ENCODE measurements at places on chromosomes 13 and 19.

DNA sequence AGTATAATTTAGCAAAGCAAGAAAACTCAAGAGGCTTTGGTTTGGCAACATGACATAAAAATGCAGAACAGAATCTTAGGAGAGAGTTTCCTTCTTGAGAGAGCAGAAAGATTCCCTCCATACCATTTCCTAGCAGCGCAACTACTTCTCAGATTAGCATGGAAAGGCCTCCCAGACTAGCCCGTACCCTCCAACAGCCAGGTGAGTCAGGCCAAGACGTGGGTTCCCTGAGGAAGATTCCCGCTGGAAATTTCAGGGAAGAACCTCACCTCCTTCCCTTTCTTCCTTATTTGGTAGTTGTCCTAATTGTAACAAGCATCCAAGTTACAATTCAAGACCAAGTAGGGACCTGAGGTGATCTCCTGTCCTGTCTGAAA, 12.3 kb downstream of the COL4A2 start:
- no peaks in the 10 kb centered on the region for H3K27me3 ChIP-seq
- DNase-seq, result no peak
- H3K4me3 ChIP-seq, result no peak overlapping the region
- peaks cover 22% of the 10 kb centered on the region for H3K36me3 ChIP-seq
- peaks cover 27% of the 10 kb centered on the region for H3K4me1 ChIP-seq
- H3K27ac ChIP-seq, result peak overlapping the region; percentile 75

DNA sequence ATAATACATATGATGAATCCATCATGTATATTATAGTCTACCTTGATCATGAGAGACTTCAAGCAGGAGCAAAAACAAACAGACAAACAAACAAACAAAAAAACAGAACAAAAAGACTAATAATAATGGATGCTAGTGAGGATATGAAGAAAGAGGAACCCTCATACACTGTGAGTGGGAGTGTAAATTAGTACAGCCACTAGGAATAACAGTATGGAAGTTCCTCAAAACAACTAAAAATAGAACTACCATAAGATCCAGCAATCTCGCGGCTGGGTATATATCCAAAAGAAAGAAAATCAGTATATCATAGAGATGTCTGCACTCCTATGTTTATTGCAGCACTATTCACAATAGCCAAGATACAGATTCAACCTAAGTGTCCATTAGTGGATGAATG, 7.0 kb upstream of the DLEU7 start:
- no peaks in the 10 kb centered on the region for H3K36me3 ChIP-seq
- no peak overlapping the region for H3K4me3 ChIP-seq
- no peak for DNase-seq
- no peaks in the 10 kb centered on the region for H3K27me3 ChIP-seq
- H3K27ac ChIP-seq, result no peak overlapping the region

DNA sequence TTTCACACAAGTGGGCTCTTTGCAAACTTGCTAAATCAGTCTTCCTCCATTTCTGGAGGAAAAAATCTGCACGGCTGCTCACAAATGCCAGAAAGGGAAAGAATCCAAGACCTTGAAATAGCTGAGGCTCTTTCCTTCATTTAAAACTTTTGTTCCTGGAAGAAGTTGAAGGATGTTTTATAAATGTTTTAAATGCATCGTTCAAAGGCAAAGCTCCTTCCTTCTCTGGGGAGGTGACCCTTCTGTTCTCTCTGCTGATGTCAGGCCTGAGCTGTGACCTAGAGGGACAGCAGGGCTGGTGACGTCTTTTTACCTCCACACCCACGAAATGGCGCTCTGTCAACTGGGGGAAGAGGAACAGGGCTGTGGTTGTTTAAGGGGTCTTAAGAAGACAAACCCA, 376.4 kb upstream of the ZNF507 start:
- H3K4me3 ChIP-seq, result no peak overlapping the region
- DNase-seq, result no peak
- H3K27me3 ChIP-seq, result no peaks in the 10 kb centered on the region
- no peaks in the 10 kb centered on the region for H3K36me3 ChIP-seq

GRCh38 chr13:43785261-43785649, 1.5 kb downstream of the ENOX1 start:
- H3K27me3 ChIP-seq, result no peaks in the 10 kb centered on the region
- H3K4me3 ChIP-seq, result peak overlapping the region; percentile 64

GRCh38 chr13:87671753-87672605, 808 bp downstream of the SLITRK5 start:
- DNase-seq, result no peak
- H3K27me3 ChIP-seq, result peaks cover 9% of the 10 kb centered on the region
- H3K4me3 ChIP-seq, result peak overlapping the region; percentile 71

- peak overlapping the region; percentile 81 for H3K27ac ChIP-seq
- H3K4me1 ChIP-seq, result peaks cover 3% of the 10 kb centered on the region
- H3K36me3 ChIP-seq, result peaks cover 7% of the 10 kb centered on the region
- H3K27me3 ChIP-seq, result no peaks in the 10 kb centered on the region
Measured at GRCh38 chr19:46785980-46786235, 2.5 kb downstream of the SLC1A5 start.

GRCh38 chr13:113915012-113915763, 51.3 kb upstream of the GAS6 start:
- no peak overlapping the region for H3K4me3 ChIP-seq
- H3K4me1 ChIP-seq, result no peaks in the 10 kb centered on the region
- no peaks in the 10 kb centered on the region for H3K27me3 ChIP-seq
- no peaks in the 10 kb centered on the region for H3K36me3 ChIP-seq

DNA sequence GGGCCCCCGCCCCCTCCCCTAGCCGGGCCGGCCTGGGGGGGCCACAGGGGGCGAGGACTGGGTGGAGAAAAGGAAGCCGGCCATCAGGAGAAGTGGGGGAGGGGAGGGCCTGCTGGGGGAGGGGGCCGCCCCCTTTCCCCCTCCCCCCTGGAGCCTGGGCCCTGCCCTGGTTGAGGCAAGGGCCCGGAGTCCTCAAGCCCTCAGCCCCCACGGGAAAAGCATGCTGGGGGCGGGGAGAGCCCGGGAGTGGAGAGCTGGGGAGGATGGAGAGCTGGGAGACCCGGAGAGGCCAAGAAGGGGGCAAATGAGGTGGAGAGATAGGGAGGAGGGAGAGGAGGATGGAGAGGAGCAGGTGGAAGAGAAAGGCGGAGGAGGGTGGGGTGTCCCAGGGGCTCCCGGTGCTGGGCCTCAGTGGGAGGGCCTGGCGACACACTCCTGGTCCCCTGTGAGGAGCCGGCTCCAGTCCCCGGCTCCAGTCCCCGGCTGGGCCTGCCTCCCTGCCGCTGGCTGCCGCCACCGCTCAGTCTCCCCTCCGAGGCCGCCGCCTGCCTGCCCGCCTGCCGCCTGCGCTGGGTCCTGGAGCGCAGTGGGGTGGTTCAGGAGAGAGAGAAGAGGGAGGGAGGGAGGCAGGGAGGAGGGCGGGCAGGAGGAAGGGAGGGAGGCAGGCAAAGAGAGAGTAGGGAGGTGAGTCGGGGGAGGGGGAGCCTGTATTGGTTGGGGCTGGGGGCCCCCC, at the start of gene GRIK5:
Gene GRIK5, minus strand, starts transcription at position 588 of the 733 bp plus-strand sequence. CDS start 4,436 bp downstream, outside the sequence.
- no peak for DNase-seq
- H3K36me3 ChIP-seq, result peaks cover 2% of the 10 kb centered on the region
- H3K27ac ChIP-seq, result peak within 1 kb of the TSS; percentile 81
- H3K27me3 ChIP-seq, result no peaks in the 10 kb centered on the region
- H3K4me3 ChIP-seq, result peak within 1 kb of the TSS; percentile 58

DNA sequence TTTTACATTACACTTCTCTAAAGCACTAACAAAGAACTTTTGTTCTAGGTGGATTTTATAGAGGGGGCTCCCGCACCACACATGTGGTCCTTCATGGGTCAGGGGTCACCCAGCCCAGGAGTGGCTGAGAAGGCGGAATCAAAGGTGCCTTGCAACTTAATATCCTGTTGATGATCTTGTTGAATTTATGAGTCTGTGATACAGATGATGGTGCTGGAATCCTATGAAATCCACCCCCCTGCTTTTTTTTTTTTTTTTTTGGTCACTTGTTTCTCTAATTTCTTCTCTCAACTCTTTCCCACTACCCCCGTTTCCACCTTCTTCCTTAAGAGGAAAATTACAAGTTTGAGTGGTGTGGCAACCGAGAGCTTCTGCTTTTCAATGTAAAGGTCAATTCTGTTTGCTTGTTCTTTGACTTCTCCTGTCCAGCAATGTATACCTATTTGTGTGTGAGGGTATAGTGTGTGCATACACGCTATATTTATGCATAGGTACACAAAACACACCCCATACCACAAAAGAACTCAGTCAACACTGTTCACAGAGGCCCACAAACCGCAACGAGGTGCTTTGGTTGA, 4.2 kb upstream of the ZIC2 start:
- H3K4me3 ChIP-seq, result no peak overlapping the region
- H3K27ac ChIP-seq, result no peak overlapping the region
- DNase-seq, result no peak
- H3K4me1 ChIP-seq, result peaks cover 21% of the 10 kb centered on the region
- no peaks in the 10 kb centered on the region for H3K36me3 ChIP-seq

DNA sequence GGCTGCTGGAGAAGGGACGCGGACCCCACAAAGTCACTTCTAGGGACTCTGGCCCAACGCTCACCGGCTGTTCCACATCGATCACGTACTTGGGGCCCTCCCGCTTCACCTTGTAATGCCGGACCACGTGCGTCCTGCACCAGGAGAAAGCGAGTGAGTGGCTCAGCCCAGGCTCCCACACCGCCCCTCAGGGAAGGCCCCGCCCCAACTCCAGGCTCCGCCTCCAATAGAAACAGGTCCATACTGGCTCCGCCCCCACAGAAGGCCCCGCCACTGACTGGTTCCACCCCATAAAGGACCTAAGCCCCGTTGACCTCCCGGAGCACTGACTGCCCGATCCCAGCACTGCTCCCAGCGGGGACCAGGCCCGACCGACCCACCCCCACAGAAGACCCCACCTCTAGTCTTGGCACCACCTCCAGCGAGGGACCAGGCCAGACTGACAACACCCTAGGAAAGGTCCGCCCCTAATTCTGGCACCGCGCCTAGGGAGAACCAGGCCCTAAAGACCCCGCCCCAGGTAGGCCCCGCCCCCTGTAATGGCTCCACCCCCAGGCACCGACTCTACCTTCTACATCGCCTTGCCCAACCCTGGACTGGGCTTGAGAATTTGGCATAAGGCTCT, 11.3 kb downstream of the STAP2 start:
- no peaks in the 10 kb centered on the region for H3K27me3 ChIP-seq
- DNase-seq, result peak; percentile 85
- H3K27ac ChIP-seq, result no peak overlapping the region
- peaks cover 8% of the 10 kb centered on the region for H3K4me1 ChIP-seq

DNA sequence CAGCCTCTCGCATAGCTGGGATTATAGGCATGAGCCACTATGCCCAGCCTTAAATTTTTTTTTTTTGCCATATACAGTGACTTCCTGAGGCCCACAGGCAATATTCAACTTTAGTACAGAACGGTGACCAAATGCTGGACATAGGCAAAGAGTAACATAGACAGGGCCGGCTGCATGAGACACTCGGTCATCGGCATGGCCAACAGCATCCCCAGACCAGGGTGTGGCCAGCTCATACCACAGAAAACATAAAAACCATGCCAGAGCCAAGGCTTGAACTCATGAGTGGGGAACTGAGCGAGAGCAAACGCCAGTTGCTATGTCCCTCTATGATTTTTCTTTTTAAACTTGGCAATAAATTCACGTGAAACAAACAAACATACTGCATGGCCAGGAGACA, 17.0 kb downstream of the KANK2 start:
- peaks cover 46% of the 10 kb centered on the region for H3K4me1 ChIP-seq
- no peak overlapping the region for H3K4me3 ChIP-seq
- no peaks in the 10 kb centered on the region for H3K27me3 ChIP-seq
- no peak for DNase-seq

- DNase-seq, result no peak
- H3K36me3 ChIP-seq, result no peaks in the 10 kb centered on the region
- no peaks in the 10 kb centered on the region for H3K27me3 ChIP-seq
- H3K4me1 ChIP-seq, result peaks cover 14% of the 10 kb centered on the region
- H3K27ac ChIP-seq, result no peak overlapping the region
- H3K4me3 ChIP-seq, result peak overlapping the region; percentile 41
Measured at GRCh38 chr19:50204811-50205675, 1.6 kb downstream of the MYH14 start.

- no peak overlapping the region for H3K27ac ChIP-seq
- H3K27me3 ChIP-seq, result no peaks in the 10 kb centered on the region
- H3K4me3 ChIP-seq, result no peak overlapping the region
- H3K4me1 ChIP-seq, result no peaks in the 10 kb centered on the region
- H3K36me3 ChIP-seq, result no peaks in the 10 kb centered on the region
Measured at GRCh38 chr13:91270031-91270430, 77.5 kb upstream of the MIR17HG start.

DNA sequence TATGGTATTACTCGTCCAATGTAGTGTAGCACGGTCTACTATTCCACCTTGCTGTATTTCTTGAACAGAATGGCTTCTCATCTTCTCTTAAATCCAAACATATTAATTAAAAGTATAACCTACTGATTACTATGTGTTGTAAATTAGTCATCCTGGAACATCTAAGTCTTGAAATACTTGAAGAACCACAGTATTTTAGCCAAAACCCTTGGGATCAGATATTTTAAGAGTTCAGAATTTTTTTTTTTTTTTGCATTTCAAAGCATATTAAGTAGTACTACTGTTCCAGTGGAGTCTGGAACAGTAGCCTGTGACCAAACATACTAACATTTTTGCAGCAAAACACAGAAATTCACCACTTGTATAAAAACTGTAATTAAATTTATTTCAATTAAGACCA, 30.1 kb downstream of the ZC3H13 start:
- H3K27me3 ChIP-seq, result no peaks in the 10 kb centered on the region
- H3K27ac ChIP-seq, result no peak overlapping the region
- peaks cover 19% of the 10 kb centered on the region for H3K36me3 ChIP-seq
- H3K4me3 ChIP-seq, result no peak overlapping the region

DNA sequence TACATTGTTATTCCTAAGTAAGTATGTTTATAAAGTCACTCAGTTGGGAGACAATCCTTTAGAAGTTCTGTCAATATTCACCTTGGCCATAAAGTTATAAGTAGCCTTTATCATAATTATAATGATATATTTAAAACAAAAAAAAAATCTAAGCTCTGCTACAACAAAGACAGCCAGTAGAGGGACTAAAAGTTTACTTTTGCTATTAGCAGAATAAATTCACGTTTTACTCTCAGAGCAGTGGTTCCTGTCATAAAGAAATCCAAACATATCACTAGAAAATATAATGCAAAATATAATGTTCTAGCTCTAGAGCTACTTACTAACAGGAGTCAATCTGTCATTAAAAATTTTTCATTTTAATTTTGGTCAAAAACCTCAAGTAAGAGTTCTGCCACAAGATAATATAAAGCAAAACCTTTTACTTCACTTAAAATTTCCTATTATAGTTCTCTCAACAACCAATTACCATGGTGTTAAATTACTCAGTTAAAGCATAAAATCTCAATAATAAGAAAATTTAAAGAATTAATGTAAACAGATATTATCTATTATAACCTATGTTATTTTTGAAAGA, 17.7 kb downstream of the INTS6 start:
- DNase-seq, result no peak
- H3K27me3 ChIP-seq, result no peaks in the 10 kb centered on the region
- no peak overlapping the region for H3K4me3 ChIP-seq
- H3K36me3 ChIP-seq, result peaks cover 3% of the 10 kb centered on the region

- no peak overlapping the region for H3K4me3 ChIP-seq
- no peaks in the 10 kb centered on the region for H3K27me3 ChIP-seq
- H3K27ac ChIP-seq, result no peak overlapping the region
- H3K4me1 ChIP-seq, result no peaks in the 10 kb centered on the region
Measured at GRCh38 chr19:44857837-44858236, 11.7 kb downstream of the NECTIN2 start.
